Activated T-cell treated with anti-CD3 and anti-CD28 coated beads for 1 hour (primary cell): ENCODE measurements at places on chromosomes 5 and 9.

GRCh38 chr9:121636341-121636865, 15.0 kb upstream of the DAB2IP start:
- no peak for DNase-seq

DNA sequence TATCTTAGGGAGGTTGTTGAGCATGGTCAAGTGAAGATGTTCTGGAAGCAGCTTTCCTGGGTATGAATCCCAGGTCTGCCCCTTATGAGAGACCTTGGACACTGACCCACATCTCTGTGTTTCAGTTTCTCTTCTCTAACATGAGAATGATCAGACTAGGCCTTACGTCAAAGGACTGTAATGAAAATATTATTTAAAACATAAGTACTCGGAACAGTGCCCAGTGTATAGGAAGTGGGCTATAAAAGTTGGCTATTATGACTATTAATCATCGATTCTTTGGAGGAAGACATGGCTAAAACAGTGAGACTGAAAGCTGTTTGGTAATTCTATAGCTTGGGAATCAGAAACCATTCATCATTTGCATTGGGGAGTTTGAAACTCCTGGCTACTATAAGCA, 65.3 kb upstream of the MYO10 start:
- DNase-seq, result no peak

DNA sequence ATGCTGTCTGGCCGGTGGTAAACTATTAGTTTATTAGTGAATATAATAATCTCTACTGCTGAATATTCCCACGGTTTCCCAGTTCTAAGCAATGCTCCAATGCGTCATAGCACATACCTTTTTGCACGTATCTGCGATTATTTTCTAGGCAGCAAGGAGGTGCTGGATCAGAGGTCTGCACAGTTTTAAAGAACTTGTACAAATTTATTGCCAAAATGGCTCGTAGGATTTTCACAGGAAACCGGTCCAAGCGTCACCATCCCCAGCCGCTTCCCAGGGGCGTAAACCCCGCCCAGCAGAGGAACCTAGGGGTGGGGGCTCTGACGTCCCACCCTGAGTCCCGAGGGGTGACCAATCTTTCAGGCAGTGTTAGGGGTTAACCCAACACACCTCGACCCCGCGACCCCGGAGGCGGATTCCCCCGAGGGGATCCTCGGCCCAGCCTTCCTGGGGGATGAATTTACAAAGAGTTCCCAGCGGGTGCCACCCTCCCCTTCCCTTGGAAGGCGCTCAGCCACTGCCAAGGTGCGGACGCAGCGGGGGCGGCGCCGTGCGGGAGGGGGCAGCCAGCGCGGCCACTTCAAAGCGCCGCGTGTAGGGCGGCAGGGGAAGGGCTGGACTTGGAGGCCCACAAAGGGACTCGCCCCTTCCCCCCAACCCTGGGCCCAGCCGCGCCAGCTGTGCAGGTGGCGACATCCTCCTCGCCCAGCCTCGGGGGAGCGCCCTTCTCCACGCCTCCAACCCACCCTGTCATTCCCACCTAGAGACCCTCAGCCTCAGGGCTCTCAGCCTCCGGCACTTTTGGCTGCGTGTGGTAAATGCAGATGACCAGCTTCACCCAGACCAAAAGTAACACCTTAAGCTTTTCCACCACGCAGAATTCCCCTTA, 43.5 kb upstream of the TCF7 start:
- no peak for DNase-seq

- DNase-seq, result no peak
These were observed 35.1 kb downstream of the CDH10 start for GRCh38 chr5:24609706-24610105.

- DNase-seq, result no peak
These were observed 31.5 kb downstream of the OTULIN start for GRCh38 chr5:14696057-14696456.

GRCh38 chr9:137970686-137971476, 93.3 kb downstream of the CACNA1B start:
- no peak for DNase-seq

DNA sequence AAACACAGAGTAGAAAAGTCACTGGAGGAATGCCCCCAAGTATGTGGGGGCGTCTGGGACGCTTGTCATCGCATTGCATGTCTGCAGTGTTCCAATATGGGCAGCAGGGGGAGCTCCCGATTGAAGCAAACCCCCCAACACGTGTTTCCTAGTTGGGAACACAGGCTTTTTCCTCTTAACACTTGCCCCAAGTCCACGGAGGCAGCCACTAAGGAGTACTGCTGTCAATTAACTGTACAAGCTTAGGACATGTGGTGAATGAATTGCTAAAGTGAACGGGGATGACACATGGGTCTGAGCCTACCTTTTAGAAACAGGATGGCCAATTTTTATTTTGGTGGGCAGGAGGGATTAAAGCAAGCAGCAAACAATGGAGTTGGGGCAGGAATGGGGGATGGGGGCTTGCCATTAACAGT, 2.2 kb downstream of the GABRB2 start:
- DNase-seq, result no peak

DNA sequence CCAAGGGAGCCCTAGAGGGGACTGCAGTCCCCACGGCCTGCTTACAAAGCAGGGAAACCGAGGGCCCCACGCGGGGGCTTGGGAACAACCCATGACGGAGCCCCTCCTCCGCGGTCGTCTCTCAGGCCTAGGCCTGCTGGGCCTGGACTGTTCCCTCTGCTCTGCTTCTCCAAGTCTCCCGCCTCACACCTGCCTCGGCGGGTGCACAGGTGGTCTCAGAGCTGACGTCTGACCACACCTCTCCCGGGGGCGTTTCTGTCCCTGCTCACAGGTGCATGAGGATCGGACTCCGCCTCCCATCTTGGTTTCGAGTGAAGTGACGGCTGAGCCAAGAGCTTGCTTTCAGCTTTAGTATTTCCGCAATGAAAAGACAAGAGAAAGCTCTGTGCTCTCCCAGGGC, 72.1 kb downstream of the MRPL36 start:
- no peak for DNase-seq

DNA sequence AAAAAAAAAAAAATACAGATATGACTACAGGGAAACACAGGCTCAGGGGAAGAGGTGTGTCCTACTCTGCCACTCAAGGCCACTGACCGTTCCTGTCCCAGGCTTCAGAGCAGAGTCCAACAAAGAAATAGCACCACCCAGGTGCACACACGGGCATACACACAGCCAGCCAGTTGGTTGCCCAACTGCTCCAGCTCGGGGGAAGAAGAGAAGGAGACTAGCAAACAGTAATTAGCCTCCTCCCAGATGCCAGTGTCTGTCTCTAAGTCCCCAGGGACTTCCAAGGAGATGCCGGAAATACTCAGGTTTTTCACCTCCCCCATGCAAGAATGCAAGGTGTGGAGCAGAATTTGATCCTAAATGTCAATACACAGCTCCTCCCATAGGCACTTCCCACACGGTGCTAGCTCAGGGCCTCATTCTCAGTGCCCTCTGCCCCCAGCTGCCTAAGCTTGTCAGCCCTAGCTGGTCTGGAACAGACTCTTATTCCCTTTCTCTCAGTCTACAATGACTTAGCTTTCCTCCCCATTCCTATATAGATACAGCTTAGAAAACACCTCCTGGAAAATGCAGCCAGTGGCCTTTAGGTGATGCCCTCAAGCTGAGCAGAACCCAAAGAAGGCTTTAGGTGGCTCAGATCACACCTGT, 1.7 kb downstream of the MYORG start:
- no peak for DNase-seq

GRCh38 chr9:120740132-120740531, 25.9 kb upstream of the MEGF9 start:
- no peak for DNase-seq

DNA sequence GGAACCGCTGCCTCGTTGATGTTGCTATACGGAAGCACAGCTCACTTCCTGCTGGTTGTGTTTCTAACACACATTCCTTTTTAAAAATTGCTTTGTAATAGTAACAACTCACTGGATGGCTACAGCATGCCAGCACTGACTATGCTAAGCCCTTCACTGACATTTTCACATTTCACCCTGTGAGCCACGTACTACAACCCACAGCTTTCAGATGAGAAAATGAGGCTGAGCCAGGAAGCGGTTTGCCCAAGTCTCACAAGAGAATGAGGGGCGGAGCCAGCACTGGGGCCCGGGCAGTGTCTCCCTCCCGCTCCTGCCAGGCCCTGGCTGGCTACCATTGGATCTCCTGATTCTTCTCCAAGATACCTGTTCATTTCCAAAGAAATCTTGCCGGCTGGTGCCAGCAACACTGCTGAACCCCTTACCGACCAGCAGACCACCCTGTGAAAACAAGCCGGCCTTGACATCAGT, 38.3 kb downstream of the FAM78A start:
- peak; percentile 74 for DNase-seq

GRCh38 chr5:80590766-80591165, 20.7 kb upstream of the ANKRD34B start:
- DNase-seq, result no peak

DNA sequence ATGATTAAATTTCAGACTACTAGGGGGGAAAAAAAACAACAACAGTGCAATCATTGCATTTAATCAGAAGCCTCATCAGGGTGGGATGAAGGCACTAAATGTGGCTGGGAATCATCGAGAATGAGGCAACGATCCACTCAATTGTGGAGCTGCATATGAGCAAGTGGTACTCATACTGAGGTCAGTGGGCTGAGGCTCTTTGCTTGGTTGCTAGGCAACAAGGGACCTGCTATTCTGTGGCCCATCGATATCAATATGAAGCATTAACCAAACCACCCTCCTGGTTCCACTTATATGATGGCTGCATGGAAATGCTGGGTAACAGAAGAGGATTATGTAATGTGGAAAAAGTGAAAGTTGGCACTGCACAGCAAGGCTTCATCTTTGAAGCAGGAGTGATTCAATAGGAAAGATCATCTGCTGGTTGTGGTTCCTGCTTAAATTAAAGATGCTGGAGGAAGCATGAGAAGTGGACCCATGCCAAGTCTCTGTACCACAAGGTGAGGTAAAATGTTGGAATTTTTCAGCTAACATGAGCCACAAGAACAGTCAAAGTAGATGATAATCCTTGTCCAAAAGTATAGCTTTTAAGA, 159.8 kb upstream of the HMHB1 start:
- no peak for DNase-seq

DNA sequence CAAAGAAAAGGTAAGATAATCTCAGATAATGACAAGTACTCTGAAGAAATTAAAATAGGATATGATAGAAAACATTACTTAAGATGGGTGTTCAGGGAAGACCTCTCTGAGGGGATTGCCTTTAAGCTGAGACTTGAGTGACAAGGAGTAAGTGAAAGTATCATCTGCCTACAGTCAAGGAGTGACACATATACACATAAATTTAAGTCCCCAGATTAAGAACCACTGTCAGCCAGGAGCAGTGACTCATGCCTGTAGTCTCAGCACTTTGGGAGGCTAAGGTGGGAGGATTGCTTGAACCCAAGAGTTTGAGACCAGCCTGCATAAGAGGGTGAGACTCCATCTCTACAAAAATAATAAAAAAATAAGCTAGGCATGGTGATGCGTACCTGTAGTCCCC, 19.7 kb upstream of the ANKHD1 start:
- DNase-seq, result no peak

DNA sequence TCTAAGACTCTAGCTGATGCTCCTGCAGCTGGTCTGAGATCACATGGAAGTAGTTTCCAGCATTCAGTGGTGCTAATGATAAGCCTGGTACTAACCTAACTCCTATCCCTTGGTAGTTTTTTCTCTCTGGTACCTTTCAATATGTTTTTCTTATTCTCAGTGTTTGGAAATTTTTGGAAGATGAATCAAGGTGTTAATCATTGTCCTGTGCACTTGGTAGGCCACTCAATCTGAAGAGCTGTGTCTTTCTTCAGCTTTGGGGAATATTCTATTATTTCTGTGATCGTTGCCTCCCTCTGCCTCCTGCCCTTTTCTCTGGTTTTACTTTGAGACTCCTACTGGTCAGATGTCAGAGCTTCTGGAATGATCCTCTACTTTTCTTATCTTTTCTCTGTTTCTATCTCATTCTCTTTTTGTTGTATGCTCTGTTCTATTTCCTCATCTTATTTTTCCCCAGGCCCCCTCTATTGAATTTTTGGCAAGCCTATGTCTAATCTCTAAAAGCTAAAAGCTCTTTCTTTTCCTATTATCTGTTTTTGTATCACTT, 136.8 kb downstream of the APBA1 start:
- no peak for DNase-seq

GRCh38 chr5:116448450-116448849, 126.2 kb downstream of the SEMA6A start:
- no peak for DNase-seq

- no peak for DNase-seq
These were observed 49.0 kb upstream of the DHFR start for GRCh38 chr5:80703747-80704146.

DNA sequence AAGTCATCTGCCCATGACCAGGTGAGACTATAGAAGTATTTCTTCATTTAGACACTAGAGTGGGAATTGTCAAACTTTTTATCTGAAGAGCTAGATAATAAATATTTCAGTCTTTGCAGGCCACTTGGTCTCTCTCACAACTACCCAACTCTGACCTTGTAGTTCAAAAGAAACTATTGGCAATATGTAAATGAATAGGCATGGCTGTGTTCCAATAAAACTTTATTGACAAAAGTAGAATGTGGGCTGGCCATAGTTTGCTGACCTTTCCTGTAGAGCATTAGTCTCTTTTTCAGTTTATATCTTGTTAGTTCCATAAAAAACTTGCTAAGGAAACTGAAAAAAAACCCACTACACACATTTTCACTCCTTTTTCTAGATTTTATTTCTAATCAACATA, 535.5 kb downstream of the PRR16 start:
- no peak for DNase-seq

DNA sequence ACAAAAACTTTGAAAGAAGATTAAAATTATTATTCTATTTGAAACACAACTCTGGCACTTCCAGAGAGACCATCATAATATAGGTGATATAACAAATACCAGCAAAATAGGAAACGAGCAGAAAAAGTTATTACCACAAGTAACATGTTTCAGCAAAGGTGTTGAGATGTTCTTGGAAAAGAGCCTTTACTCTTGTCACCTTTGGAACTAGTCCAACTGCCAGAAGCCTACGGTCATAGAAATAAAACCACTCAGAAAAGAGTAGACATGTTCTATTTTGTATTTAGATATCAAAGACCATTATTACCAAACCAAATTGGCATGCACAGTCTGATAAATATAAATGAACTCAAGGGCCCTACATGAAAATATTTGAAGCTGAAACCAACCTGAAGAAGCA, 145.0 kb upstream of the DMAC1 start:
- no peak for DNase-seq

DNA sequence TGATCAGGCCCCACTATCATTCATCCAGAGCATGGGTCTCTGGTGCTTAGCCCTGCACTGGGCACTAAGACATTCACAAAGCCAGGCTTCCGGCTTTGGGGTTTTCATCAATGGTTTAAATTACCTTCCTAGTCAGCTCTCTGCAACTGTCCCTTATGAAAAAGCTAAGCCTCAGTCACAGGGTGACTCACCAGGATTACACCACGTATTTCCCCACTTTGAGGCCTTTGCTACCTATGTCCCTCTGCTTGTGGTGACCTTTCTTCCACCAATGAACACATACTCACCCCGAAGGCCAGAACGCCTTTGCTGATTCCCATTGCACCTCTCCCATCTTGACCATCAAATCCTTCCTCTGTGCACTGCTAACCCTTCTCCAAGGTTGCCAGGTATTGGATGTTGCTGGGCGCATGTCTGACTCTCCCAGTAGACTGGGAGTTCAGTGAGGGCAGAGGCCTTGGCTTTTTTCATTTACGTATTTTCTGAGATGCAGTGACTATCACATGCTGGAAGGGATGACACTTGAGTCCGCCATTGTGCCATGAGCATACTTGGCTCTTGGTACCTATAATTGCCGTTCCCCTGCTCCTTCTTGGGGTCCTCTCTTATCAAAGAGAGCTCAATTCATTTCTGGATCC, 58.7 kb upstream of the TNFSF8 start:
- no peak for DNase-seq

GRCh38 chr5:94910721-94911120, 292.3 kb downstream of the SLF1 start:
- DNase-seq, result no peak
